ENCODE measurements at places on chromosomes 16 and 17.

DNA sequence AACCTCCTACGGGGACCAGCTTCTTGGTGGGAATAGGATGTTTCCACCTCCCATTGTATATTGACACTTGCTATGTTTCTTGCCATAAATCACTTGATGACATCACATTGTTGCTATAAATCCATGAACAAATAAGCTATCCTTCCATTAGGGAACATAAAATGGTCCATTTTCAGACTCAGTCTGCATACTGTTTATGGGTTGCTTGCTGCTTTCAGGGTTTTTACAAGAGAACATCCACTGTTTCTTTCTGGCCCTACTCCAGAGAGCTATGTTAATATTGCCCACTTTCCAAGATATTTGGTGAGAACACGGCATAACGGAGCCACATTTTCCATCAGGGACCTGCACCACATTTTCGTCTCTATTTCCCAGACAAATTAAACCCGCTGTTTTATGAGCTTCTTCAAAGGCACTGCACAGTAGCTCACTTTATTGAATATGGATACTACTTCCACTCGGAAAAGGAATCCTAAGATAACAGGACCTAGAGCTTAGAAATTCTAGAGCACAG lies 800.2 kb downstream of the KCNJ2 start:
- DNase-seq = no peak

DNA sequence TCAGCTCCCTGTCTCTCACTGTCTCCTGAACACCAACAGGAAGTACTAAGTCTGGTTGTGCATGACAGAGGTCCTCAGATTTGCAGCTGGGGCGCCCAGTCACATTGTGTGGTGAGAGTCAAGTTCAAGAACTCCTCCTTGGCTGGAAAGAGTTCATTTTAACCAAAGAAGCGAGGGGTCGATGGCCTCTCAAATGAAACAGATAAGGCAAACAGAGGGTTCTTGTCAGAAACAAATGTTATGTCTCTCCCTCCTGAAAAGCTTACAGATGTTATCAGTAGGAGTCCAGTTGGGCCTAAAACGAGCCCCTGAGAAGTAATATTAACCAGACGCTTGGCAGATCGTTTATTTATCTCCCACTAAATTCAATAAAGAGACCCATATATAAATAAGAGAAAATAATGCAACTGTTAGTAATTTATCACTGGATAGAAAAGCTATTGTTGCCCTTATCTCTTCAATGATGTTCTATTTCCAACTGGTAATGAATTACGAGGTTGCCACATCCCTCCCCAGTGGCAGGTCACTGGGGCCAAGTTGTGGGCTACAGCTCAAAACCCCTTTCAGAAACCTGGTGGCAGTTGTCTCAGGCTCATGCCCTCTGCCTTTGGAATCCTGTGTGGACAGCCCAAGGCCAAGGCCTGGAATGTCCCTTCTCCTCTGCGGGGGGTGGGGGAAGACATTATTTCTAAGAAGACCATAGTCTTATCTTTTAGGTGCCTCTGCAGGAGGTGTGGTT lies 307.5 kb upstream of the DYNLRB2 start:
- DNase-seq = no peak

GRCh38 chr17:62134397-62134796 lies 69.3 kb upstream of the MED13 start:
- no peak for DNase-seq

GRCh38 chr17:49610883-49611584 lies 35.4 kb downstream of the NXPH3 start:
- DNase-seq = no peak

- DNase-seq = no peak
Observed at GRCh38 chr16:67999985-68000384, 701 bp upstream of the DPEP2 start.

DNA sequence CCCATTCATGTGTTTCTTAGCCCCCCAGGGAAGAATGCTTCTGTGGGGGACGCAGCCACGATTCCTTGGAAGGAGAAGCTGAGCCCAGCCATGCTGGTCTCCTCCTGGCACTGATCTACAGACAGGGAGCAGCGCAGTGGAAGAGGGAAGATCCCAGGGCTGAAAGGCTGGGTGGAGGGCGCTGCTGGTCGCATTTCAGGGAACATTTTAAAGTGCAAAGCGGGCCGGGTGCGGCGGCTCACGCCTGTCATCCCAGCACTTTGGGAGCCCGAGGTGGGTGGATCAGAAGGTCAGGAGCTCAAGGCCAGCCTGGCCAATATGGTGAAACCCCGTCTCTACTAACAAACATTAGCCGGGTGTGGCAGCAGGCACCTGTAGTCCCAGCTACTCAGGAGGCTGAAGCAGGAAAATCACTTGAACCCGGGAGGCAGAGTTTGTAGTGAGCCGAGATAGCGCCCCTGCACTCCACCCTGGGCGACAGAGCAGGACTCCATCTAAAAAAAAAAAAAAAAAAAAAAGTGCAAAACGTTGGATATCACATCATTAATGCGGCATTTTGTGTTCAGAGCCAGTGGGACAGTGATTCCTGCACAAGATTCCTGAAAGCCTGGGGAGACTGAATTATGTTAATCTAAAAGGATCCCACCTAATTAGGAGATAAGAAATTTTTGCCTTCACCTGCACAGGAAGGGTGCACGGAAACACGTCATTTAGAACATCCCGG lies 558 bp upstream of the CHMP6 start:
- DNase-seq = no peak

DNA sequence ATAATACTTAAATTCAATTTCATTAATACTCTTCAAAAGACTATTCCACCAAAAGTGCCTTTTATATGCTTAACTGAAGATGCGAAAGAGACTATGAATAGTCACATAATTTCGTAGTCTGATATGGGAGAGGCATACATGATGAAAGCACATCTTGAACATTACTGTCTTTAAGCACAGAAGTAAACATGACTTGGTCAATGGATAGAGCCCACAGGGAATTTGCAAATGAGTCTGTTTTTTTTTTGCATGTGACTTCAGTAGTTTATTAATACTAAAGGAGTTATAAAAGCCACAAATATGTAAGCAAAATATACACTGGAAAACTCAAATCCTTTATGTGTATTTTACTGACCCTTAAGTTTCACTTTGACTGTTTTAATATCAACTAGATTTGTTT lies 15.9 kb downstream of the ADPRM start:
- no peak for DNase-seq

DNA sequence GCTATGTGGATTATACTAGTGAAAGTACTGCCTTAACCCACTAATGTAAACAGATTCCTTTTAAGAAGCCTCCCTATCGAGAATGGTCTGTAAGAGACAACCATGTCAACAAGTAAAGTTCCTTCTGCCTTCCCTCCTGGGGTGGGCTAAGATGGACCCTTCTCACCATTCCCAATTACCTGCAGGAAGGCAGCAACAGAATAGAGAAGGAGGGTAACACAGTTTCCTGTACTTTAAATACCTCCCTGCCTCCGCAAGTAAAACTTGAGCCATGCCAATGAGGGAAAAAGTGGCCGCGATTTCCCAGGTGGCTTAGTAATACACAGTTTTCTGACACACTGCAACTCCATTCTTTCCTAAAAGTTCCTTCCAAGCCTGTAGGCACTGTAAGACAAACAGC lies 45.2 kb downstream of the TOX3 start:
- DNase-seq = no peak

GRCh38 chr16:53131363-53132071 lies 76.7 kb downstream of the CHD9 start:
- DNase-seq = peak; percentile 43

DNA sequence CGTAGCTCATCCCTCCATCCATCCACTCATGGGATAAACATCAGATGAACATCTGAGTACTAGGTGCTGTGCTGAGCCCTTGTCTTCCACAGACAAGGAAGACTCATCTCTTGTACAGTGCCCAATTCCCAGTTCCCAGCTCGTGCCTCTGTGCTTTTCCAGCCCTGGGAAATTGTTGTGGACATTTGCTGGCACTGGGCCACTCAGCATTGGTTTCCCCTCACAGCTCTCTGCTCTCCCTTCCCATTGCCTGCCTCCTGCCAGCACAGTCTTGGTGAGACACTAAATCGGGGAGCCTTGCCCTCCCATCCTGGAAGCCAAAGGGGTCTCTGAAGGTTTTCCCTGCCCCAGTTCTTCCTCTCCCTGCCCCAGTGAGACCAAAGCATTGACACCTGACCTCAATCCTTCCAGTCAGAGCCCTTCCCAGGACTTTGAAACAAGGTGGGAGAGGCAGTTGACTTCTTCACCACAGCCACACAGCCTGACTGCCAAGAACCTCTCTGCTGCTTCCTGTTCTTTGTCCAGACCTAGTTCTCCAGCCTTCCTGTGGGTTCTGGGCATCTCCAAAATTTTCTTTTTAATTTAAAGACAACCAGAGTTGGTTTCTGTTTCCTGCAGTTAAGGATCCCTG lies 50.2 kb downstream of the WSB1 start:
- DNase-seq = no peak

DNA sequence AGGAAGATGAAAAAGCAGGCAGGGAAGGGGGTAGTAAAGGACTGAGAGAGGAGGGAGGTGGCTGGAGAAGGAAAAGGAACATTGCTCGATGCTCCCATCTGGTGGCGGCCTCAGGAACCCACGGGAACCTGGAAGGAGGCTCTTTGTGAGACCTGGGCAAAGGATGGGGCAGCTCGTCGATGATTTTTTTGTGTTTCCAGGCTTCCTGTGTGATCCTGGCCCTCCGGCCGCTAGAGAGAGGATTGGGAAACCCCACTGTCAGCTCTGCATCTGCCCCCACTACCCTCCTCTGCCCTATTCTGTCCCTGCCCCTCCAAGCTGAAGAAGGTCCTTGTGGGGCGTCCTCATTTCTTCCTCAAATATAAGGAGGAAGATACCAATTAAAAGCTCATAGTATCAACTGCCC lies 6.6 kb downstream of the WFIKKN2 start:
- peak; percentile 38 for DNase-seq

GRCh38 chr17:3922765-3923164 lies 6.5 kb upstream of the P2RX1 start:
- DNase-seq = no peak

DNA sequence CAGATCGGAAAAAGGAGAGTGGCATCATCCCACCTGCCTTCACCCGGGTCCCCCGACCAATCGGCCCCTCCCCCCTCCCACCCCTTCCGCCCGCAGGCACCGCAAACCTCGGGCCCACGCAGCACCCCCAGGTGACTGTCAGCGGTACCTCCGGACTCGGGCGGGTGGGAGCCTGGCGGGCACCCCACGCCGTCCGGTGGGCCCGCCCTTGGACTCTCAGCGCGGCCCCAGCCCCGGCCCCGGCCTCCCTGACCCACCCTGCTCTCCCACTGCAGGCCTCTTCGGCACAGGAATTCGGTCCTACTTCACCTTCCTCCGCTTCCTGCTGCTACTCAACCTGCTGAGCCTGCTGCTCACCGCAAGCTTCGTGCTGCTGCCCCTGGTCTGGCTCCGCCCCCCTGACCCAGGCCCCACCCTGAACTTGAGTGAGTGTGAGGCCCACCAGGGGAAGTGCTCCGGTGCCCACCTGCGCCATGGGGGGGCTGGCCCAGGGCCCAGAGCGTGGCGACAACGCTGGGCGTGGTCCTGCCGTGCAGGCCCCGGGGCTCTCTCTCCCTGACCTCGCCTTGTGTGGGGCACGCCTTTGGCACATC lies 1.6 kb downstream of the TMC8 start:
- peak; percentile 71 for DNase-seq

- no peak for DNase-seq
Observed at GRCh38 chr17:7720125-7720524, 2.6 kb downstream of the DNAH2 start.

GRCh38 chr16:67161595-67162058 lies 1.9 kb downstream of the FBXL8 start:
- no peak for DNase-seq

DNA sequence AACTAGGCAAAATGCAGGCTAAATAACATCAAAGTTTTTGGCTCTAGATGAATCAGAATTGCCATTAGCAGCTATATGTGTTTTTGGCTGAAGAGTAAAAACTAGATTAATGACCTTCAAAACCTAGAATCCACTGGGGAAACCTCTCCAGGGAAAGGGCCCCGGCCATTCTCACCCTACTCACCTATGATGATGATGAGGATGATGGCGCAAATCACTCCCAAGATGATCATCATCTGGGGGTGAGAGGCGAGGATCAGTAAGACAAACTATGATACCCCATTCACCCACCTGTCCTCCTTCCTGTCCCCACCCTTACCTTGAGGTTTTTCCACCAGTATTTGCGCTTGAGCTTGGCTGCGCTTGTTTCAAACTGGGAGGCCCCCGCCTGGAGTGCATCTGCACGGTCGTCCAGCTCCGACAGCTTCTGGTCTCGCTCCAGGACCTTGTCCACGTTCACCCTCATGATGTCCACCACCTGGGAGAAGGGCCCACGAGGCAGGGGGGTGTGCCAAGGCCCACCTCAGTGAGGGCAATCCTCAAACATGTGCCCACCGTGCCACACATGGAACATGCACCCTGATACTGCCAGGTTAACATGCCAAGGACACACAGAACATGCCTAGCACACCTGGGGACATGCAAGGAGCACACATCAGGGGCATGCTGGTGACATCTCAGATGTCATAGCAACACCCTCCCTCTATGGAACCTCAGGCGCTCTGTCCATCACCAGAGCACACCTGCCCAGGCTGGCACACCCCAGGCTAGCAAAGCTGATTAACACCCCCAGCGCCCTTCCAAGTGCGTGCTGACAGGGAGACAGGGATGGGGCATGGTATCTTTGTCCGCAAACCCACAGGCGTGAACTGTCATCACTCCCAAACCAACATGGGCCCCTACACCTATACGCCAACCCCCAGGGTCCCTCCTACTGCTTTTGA lies 1.2 kb downstream of the VAMP2 start:
- no peak for DNase-seq

DNA sequence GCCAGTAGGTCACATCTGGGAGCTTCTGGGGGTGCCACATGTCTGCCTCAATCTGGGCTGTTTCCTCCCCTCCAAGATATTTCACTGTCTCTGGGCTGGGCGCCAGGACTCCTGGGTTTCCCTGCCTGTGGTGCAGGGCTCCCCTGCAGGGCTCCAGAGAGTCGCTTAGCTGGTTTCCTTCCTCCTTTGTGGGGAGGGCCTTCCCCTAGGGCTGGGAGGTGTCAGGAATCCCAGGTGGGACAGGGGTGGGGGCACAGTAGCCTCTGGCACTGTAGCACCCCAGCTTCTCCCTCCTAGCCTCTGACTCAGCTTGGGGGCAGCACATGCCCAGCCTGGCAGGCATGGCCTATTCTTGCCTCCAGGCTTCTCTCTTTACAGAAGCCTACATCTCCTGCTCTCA lies 2.6 kb downstream of the RARA start:
- no peak for DNase-seq
